ENCODE measurements at places on chromosomes 4 and X.

DNA sequence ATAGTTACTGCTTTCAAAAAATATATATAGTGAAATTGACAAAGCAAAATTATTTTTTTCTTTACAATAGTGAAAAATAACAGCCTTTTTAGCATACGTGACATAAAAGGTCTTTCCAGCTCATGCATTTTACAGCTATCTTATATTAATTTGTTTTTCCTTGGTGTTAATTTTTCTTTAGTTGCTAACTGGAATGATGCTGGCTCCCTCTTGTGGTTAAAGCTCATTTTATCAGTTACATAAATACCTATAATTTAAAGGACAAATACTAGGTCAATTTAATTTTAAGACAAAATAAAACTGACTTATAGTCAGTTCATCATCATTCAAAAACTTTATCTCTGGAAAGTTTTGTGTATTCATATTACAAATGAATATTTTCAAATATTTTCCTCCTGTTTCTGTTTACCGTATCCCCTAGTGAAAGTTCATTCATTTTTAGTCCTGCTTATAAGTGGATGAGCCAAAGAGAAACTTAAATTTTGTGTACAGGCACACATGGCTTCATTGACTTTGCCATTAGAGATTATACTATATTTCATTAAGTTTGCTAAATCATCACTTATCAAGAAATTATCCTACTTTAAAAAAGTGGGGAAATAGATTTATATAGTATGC is 9.9 kb upstream of the ANAPC4 start:
- peak; percentile 40 for DNase-seq

- no peak for DNase-seq
Observed at GRCh38 chr4:42396361-42396751, 932 bp upstream of the SHISA3 start.

DNA sequence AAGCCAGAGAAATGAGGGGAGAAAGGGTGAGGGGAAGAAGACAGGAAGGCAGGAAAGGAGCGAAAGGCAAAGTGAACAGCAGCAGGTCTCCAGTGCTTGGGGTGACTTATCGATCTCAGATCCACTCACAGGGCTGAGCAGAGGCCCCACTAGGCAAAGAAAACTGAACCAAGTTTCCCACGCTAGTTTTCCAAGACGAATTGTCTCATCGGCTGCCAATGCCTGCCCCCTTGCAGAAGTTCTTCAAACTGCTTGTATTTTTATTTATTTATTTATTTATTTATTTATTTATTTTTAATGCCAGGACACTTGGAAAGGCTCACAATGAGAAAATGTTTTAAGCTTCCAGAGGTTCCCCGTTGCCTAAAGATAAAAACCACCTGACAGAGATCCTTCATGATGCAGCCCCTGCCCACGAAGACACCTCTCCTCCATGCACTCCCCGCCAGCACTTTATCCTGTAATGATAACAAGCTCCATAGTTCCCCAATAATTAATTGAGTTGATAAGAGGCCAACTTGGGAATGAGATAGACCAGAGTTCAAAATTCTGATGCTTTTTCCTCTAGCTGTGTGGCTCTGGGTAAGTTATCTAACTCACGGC is 43.2 kb downstream of the QDPR start:
- no peak for DNase-seq

DNA sequence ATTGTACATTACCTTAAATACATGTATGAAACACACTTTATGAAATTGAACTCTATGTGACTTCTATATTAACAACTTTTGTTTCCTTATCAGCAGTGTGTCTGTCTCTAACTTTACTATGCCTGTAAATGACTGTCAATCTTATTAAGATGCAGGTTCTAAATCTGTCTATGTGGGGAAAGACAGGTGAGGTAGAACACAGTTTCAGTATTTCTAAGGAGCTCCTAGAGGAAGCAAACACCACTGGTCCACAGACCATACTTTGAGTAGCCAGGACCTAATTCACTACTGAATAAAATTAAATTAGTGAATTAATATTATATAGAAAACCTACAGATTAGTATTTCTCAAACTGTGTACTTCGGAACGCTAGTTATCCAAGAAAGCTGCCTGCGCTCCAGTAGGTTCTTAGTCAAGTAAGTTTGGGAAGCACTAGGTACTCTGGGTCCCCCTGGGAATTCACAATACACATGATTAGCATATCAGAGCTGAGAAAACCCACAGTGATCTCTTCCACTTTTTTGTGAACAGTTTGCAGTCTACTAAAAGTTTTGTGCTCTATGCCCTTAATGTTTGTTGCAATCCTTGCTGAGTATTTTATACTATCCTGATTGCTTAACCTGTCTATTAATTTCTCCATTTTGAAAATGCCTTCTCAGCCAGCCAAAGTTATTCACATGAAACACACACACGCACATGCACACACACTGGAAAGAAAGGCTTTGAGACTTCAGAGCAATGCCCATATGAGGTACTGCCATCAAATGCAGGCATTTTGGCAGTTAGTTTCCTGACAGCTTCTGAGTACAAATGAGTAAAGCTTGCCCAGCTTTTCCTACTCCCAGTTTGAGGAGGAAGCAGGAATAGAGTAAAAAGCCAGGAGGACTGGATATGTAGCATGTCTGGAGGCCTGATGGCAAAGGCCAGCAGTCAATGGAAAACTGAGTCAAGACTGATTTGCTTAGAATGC is 133.6 kb upstream of the CPEB2 start:
- DNase-seq = no peak

DNA sequence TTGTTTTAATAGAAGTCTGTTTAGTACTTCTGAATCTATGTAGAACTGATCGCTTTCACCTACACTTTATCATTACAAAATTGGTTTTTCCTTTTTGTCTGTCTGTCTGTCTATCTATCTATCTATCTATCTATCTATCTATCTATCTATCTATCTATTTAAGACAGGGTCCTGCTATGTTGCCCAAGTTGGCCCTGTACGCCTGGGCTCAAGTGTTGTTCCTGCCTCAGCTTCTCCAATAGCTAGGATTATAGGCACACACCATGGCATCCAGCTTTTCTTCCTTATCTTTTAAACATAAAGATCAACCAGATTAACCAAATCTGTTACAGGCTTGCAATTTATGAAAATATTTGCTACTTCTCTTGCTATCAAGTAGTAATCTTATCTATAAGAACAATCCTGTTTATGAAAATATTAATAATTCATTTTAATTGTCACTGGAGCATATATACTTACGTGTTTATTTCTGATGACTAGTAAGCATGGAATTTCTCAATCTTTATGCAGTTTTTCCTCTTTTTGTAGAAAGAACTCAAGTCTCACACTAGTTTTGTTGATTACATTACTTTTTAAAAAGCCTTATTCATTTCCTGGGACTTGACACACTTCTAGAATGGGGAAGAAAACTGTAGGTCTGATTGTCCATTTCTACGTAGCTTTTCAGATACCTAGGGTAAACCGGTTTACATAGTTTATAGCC is 24.5 kb downstream of the KIAA0232 start:
- DNase-seq = no peak

DNA sequence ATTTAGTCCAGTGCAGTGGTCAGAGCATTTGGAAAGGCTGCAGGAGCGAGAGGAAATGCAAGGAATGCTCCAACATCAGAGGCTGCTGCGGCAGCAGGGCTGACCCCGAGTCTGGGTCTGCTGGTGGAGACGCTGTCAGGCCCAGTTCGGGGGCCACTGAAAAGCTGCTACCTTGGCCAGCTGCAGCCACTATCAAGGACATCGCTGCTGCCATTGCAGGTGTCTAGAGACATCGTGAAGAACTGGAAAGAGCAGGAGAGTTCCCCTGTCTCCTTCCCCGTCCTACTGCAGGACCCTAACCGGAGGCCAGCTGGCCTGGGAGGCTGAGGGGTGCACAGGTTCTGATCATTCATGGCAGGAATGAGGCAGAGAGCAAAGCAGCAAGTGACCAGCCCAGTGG is 29.5 kb upstream of the GPR78 start:
- no peak for DNase-seq

DNA sequence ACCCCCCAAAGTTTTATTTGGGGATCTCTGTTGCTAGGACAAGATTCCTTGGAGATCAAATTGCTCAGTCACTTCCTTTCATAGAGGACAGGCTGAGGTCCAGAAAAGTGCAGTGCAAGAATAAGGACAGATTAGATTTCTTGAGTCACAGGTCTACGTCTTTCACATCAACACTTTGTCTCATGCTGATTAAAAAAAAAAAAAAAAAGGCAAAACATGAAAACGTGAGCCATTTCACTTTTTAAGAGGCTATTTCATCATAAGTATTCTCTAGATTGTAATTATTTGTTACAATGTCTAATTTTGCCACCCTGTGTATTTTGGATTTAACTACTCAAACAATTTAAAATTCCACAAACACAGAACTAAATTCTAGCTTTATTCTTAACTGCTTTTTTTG is 647.0 kb downstream of the TRAM1L1 start:
- DNase-seq = no peak

- DNase-seq = no peak
Observed at GRCh38 chr4:47143261-47143660, 111.9 kb downstream of the GABRB1 start.

GRCh38 chr4:144646523-144647094 is 653 bp downstream of the HHIP start:
- DNase-seq = no peak

GRCh38 chr4:168070903-168071302 is 21.4 kb upstream of the ANXA10 start:
- no peak for DNase-seq

GRCh38 chr4:186936496-186937375 is 213.1 kb upstream of the FAT1 start:
- no peak for DNase-seq

DNA sequence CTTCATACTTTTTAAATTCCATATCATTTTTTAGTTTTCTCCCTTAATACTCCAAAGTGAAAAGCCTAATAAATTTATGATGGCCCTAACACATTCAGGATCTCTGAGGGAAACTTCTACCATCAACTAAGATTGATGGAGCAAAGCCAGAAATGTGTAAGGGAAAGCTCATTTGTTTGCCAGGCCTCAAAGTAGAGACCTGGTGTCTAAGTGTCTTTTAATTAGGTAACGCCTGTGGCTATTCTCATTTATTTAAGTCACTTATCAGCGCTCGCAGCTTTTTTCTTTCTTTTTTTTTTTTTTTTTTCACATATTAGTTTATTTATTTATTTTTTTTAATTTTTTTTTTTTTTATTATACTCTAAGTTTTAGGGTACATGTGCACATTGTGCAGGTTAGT is 242.4 kb downstream of the TMA16 start:
- DNase-seq = no peak
